Activated CD8-positive, alpha-beta T cell treated with anti-CD3 and anti-CD28 coated beads for 36 hours (primary cell): ENCODE measurements at places on chromosomes 12 and 14. TPM values are rescaled to one million over a fixed set of nuclear protein-coding genes. Genes with fewer than 3 reads are reported as not detected.

GRCh38 chr12:66051361-66051760 is 79.2 kb downstream of the LLPH start:
- H3K27me3 ChIP-seq = peaks cover 11% of the 10 kb centered on the region
- no peak overlapping the region for H3K4me3 ChIP-seq
- DNase-seq = no peak
- no peaks in the 10 kb centered on the region for H3K36me3 ChIP-seq

GRCh38 chr14:72401632-72402376 is 469.6 kb downstream of the RGS6 start:
- peak; percentile 56 for DNase-seq
- peaks cover 8% of the 10 kb centered on the region for H3K4me1 ChIP-seq
- H3K4me3 ChIP-seq = no peak overlapping the region
- H3K27ac ChIP-seq = no peak overlapping the region

DNA sequence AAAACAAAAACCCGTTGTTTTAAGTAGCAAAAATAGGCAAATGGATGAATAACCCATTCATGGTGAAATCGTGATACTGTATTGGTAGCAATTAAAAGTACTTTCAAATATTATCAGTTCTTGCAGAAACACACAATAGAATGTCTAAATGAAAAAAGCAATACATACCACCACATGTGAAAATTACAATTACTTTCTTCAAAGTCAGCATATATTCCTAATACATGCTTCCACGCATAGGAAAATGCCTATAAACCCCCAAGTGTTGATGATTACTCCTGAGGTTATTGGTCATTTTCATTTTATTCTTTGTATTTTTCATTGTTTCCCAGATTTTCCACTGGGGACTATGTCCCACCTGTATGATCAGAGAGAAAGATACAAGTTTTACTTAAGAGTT is 15.2 kb downstream of the DDX55 start:
- peaks cover 1% of the 10 kb centered on the region for H3K4me1 ChIP-seq
- H3K4me3 ChIP-seq = no peak overlapping the region
- H3K36me3 ChIP-seq = peaks cover 72% of the 10 kb centered on the region
- DNase-seq = no peak
- no peaks in the 10 kb centered on the region for H3K27me3 ChIP-seq
- H3K27ac ChIP-seq = no peak overlapping the region

GRCh38 chr12:65761301-65761700 is 63.0 kb upstream of the HMGA2 start:
- no peak overlapping the region for H3K27ac ChIP-seq
- peaks cover 6% of the 10 kb centered on the region for H3K27me3 ChIP-seq
- H3K36me3 ChIP-seq = no peaks in the 10 kb centered on the region
- peaks cover 15% of the 10 kb centered on the region for H3K4me1 ChIP-seq

- no peak overlapping the region for H3K4me3 ChIP-seq
- peaks cover 14% of the 10 kb centered on the region for H3K27me3 ChIP-seq
- no peak overlapping the region for H3K27ac ChIP-seq
- no peaks in the 10 kb centered on the region for H3K36me3 ChIP-seq
- H3K4me1 ChIP-seq = no peaks in the 10 kb centered on the region
Measured at GRCh38 chr12:108196319-108196718, 67.2 kb downstream of the WSCD2 start.

DNA sequence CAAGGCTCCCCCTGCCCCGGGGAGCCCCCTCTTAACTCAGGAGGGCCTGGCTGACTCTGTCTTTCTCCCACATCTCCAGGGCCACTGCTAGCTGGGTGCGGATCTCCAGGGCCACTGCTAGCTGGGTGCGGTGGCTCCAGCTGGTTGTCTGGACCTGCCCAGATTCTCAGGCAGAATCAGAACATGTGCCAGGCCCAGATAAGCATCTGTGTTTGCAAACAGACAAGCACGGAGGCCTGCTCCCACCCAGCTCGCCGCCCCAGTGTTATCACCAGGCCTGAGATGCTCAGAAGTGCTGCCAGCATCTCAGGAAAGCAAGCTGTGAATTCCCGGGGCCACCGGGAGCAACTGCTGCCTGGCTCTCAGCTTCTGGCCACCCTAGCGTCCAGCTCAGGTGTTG is 98.4 kb upstream of the FZD10 start:
- no peaks in the 10 kb centered on the region for H3K4me1 ChIP-seq
- no peak overlapping the region for H3K27ac ChIP-seq
- no peaks in the 10 kb centered on the region for H3K36me3 ChIP-seq
- no peak for DNase-seq
- no peak overlapping the region for H3K4me3 ChIP-seq
- no peaks in the 10 kb centered on the region for H3K27me3 ChIP-seq

DNA sequence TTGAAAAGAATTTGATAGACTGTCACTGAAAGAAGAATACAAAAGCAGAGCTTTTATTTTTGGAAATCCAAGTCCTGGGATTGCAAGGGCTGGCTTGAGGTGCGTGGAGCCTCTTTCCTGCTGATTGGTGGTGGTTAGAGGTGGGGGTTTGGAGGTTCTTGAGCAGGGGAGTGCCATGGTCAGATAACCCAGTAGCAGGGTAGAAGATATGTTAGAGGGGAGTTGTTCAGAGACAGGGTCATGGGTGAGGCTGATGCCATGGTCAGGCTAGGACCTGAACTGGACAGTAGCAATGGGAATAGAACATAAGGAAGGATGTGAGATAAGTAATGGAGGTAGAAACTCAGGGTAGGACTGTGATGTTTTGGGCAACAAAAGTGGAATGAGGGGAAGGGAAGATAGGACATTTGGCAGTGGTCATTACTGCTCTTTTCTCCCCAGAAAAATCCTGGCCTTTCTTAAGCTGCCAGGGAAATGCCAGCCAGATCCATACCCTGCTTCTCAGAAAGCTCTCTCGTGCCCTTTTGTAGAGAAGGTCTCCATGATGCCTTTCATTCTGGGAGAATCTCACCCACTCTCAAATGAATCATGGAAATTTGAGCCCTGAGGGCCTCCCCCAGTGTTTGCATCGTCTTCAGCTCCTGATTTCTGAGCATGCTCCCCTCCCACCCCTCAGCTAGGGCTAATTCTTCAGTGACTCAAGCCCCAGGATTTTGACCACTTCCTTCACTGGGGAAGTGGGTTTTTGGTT is 9.5 kb downstream of the EMP1 start:
- DNase-seq = peak; percentile 64
- no peaks in the 10 kb centered on the region for H3K36me3 ChIP-seq
- peaks cover 5% of the 10 kb centered on the region for H3K27me3 ChIP-seq
- H3K27ac ChIP-seq = peak overlapping the region; percentile 61
- H3K4me3 ChIP-seq = no peak overlapping the region
- H3K4me1 ChIP-seq = peaks cover 27% of the 10 kb centered on the region

DNA sequence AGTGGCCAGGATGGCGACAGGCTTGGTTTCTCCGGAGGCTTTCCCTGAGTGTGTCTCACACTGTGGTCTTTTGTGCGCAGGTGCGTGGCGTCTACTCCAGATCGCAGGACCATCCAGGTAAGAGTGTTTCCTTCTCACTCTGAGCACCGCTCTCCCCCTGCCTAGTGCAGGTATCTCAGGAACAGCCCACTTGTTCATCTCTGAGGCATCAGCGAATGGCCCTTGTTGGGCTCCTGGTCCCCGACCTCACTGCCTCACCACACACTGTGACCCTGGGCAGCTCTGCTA is 781 bp downstream of the ADGRD1 start:
- H3K36me3 ChIP-seq = no peaks in the 10 kb centered on the region
- no peak overlapping the region for H3K27ac ChIP-seq
- no peak for DNase-seq
- peaks cover 2% of the 10 kb centered on the region for H3K4me1 ChIP-seq
- H3K4me3 ChIP-seq = no peak overlapping the region
- H3K27me3 ChIP-seq = peaks cover 22% of the 10 kb centered on the region

DNA sequence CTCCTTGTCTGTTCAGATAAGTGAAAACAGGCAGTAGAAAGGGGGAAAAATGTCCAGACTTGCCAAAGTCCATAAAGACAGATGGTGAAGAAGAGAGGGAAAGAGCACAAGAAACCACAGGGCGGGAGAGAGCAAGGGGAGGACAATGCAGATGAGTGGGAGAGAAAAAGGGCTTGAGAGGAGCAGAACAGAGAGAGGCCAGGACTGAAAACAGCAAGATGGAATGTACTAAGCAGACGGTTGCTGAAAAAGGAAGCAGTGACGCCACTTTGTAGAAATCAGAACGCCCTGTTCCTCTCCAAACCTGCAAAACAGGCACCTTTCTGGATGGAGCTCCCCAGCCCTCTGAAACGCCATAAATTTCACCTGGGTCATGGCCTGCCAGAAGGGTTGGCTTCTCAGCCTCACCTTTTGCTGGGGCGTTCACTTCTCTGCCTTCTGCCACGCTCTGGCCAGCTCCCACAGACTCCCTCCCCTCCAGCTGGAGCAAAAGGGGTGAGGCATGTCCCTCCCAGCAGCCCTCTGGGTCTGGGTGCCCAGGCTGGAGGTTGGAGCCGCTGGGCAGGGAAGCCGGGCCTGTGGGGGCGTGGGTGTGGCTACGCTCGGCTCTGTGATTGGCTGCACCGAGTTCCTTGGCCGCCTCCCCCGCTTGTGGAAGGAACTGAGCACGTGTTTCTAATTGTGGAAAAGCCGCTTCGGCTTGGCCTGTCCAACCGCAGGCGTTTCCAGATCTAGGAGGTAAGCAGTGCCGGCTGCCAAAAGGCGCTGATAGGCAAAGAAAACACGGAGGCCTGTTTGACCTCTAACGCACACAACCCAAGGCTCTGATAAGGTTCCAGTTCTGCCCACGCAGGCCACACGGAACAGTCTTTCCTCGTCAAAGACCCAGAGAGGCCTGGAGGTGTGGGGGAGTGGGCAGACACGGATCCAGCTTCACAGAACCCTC is 29.3 kb downstream of the SLC7A8 start:
- H3K27me3 ChIP-seq = no peaks in the 10 kb centered on the region
- H3K27ac ChIP-seq = no peak overlapping the region
- H3K4me1 ChIP-seq = peaks cover 13% of the 10 kb centered on the region
- H3K36me3 ChIP-seq = no peaks in the 10 kb centered on the region
- no peak overlapping the region for H3K4me3 ChIP-seq

DNA sequence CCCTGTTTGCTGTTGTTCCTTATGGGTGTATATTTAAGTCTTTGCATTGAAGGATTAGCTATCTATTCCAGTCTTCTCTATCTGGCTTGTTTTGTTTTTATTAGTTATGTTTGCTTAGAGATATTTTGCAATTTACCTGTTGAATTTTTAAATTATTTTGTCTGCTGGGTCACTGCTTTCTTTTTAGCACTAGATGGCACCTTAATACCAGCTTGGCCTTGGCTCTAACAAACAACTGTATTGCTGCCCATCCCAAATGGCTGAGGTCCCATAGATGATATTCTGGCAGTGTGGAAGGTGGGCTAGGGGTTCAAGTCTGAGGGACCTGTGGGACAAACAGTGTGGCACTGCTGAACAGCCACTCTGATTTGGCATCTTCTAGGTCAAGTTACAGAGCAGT is 144.0 kb upstream of the FBXO33 start:
- no peaks in the 10 kb centered on the region for H3K36me3 ChIP-seq
- no peaks in the 10 kb centered on the region for H3K27me3 ChIP-seq
- H3K27ac ChIP-seq = no peak overlapping the region
- H3K4me3 ChIP-seq = no peak overlapping the region
- no peak for DNase-seq

DNA sequence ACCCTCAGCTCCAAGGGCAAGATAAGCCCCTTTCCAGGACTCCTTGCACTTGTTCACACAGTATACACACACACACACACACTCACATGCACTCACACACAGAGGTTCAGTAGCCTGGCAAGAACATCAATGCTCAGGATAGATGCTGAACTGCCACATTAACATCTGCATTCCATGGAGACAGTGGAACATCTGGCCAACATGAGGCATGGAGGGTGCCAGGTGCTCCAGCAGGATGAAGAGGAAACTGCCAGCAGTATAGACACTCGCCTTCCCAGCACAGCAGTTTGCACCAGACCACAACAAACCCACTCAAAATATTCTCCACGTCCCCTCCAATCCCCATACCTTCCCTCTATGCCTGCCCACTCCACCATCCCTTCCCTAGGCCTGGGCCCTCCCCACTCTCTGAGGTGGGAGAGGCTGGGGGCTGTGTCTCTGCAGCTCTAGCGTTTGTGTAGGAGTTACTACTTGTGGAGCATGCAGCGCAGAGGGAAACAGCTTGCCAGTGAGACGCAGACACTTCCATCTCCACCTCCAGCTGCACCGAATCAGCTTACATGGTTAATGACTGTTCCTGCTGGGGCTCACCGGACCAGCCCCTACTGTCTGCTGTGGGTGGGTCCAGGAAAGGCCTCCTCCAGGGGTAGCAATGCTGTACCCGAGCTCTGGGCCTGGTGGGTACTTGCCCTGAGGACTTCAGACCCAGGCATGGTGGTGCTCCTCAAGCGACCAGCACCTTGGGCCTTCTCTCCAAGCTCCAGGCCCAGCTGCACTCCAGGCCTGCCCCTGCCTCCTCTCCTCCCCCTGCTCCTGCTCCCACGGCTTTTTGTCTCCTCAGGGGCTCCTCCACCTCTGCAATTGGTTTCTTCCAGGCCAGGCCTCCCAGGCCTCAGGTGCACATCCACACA is 18.6 kb upstream of the PLEKHG3 start:
- H3K4me3 ChIP-seq = no peak overlapping the region

ZCCHC8 gene
- total RNA-seq = 28.5 TPM

NINJ2 gene
- total RNA-seq = 2.2 TPM

KRT6A gene
- not detected for total RNA-seq
